Cortex of kidney (tissue), 1 donor: ENCODE measurements at places on chromosomes 1 and 21.

GRCh38 chr1:2234762-2235113 is 6.6 kb downstream of the SKI start:
- no peak for DNase-seq

DNA sequence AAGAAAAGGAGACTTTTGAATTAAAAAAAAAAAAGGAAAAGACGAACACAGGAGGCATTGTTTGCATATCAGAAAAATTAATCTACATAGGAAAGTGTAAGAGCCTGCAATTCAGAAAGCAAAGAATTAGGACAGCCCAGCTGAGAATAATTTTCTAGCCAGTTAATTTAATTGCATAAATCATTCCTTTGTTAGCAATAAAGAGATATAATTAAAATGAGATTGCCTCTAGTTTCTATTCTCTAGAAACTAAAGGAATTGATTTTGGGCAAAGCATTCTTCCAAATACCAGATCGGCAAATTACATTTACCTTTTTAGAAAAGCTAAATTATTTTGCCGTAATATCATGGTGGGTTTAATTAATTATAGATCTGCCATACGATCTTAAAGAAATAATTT is 46.0 kb downstream of the NUF2 start:
- DNase-seq = no peak

- DNase-seq = no peak
Observed at GRCh38 chr1:177923441-177923840, 46.4 kb downstream of the SEC16B start.

DNA sequence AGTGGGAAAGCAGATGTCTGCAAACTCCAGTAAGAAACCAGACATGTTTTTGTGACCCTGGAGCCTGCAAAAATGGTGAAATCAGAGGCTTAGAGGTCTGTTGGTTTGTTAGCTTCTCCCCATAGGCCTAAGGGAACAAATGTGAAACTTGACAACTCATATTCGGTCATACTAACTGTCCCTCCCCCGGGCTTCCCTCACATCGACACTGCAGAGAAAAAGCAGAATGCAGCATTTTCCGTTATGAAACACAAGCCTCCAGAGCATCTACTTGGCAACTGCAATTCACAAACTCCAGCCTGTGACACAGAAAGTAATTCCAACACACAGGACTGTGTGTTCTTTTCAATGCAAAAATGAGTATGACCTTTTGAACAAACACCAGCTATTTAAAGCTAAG is 3.7 kb downstream of the KCNA2 start:
- no peak for DNase-seq

GRCh38 chr1:29338908-29339575 is 102.7 kb downstream of the PTPRU start:
- no peak for DNase-seq

DNA sequence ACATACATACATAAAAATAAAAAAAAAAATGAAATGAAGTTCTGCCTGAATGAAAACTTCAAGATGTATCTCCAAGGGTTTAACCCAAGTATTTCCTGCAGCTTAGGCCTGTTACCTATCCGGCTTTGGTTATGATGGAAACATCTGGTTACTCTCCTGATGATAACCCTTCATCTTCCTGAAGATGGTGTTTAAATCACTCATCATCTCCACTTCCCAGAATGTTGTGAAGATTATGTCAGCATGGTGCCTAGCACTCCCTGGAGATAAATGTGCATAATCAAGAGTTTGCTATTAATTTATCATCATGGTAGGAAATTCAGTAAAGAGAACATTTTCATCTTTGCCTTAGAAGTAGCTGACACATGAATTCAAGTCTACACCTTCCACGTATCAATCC is 52.9 kb upstream of the ZNF326 start:
- no peak for DNase-seq

- no peak for DNase-seq
Observed at GRCh38 chr1:230730977-230731376, 16.2 kb upstream of the CAPN9 start.

DNA sequence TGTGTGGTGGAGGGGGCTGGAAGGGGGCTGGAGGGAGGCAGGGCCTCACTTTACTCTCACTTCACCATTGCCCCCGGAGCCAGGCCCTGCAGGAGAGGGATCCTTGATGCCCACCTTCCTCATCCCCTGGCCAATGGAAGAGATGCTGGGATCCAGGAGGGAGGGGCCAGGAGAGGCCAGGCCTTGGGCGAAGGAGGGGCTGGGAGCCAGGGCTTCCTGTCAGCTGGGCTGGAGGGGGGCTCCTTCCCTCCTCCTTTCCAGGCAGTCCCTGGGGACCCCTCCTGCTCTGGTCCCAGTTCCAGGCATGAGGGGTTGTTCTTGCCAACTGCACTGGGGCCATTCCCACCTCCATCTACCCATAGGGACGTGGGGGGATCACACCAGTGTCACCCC is 5.7 kb downstream of the AHDC1 start:
- no peak for DNase-seq

- no peak for DNase-seq
Observed at GRCh38 chr1:193260896-193261295, 74.5 kb upstream of the B3GALT2 start.

GRCh38 chr1:26618561-26618960 is 77.3 kb upstream of the ARID1A start:
- DNase-seq = no peak
